ENCODE measurements at places on chromosomes 4 and X.

DNA sequence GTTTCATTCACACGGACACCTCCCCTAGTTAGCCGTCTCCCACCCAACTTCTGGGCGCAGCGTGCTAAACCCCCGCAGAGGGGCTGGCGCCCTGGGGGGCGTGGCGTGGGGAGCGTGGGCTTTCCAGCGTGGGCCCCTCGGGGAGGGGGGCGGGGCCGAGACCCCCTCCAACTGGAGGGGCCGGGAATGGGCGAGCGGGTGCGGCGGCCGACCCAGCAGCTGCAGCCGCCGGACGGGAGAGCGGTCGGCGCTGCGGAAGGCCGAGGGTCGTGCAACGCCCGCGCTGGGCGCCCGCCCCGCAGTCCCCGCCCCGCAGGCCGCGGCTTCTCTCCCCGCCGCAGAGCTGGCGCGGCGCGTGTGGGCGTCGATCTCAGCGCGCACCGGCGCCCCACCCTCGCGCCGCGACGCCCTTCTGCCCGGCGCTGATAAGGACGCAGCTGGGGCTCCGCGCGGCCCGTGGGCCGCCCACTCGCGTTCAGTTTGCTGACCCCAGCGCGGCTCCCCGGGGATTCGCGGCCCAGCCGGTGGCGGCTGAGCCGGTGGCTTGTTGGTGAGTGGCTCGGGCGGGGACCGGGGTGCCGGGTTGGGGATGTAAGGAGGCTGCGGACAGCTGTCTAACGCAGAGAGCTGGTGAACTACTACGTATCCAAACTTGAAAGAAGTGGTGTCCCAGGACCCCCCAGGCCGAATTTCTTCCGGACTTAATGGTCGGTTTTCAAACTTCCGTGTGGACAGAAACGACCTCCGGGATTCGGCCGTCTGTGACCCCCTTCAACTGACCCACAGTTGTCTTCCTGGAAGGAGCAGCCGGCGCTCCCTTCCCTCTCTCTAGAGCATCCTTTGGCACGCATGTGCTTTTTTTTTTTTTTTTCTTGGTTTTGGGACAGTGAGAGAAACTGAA is 1.5 kb downstream of the FHDC1 start:
- peak; percentile 26 for DNase-seq

- DNase-seq: no peak
These were observed 350.3 kb downstream of the PTTG2 start for GRCh38 chr4:38310446-38311043.

- no peak for DNase-seq
These were observed 244.3 kb downstream of the EVC2 start for GRCh38 chr4:5463936-5464650.

- no peak for DNase-seq
These were observed 62.4 kb upstream of the RAI2 start for GRCh38 chrX:17923546-17923945.

DNA sequence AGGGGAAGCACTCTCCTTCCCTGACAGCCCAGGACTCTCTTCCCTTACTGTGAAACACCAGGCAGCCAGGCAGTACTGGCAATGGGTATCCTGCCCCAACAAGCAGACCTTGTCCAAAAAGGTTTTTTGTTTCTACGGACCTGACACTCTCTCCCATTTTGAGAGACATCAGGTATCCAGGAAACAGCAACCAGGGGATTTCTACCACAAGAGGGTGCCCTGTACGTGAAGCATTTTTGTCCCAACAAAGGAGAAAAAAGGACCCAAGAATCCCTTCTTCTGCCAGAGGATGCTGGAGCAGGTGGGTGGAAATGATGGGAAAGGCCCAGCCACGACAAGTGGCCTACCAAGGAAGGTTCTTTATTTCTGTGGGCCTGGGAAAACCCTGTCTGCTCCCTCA is 65.7 kb upstream of the FGF13 start:
- no peak for DNase-seq

DNA sequence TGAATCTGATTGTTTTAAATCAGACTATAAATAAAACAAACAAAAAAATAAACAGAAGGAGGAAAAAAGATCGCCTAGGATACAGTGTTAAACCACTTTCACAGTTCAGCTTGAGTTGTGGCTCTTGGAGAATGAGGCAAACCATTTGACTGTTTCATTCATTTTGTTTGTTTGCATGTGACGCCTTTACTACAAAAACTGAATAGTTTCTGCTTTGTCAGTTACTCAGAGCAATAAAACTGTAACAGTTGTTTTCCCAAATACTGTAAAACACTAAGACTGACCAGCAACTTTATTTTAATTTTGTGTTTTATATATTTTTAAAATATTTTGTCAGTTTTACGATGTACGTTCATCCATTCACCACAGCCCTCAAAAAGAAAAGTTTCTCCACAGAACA is 214.5 kb downstream of the FBXW7 start:
- no peak for DNase-seq

DNA sequence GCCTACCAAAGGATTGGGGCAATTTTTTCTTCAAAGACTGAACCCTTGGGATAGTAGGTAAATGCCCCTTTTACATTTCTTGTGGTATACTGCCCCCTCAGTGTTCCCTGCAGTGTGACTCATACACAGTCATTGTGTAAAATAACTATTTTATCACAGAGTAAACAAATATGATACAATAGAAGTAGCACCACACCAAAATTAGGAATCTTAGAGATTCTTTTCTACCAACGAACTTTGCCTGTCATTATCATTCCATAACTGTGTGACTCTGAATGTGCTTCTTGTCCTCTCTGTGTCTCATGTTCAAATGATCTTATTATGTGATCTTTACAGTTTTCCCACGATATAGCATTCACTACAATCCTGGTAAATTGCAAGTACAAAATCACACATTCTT is 517.0 kb downstream of the ZIC3 start:
- no peak for DNase-seq

DNA sequence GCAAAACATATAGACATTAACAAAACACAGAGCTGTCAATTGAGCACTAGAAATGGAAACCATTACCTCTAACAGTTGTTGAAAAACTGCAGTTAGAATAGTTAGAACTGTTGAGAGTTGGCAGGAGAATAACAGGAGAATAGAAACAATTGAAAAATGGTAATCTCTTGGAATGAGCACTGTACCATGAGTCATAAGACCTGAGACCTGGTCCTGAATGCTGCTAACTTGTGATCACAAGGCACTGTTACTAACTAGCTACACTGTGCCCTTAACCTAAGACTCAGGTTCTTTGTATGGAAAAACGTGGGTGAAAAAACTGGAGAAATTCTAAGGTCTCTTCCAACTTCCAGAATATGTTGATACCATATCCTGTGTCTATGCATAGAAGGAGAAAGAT is 29.3 kb downstream of the FAM114A1 start:
- no peak for DNase-seq

GRCh38 chrX:74117962-74118902 is 185.7 kb upstream of the ZCCHC13 start:
- DNase-seq: no peak

- DNase-seq: peak; percentile 76
These were observed 14.2 kb downstream of the IQCM start for GRCh38 chr4:149801416-149801815.

GRCh38 chr4:159280442-159281172 is 177.7 kb downstream of the RAPGEF2 start:
- no peak for DNase-seq

- DNase-seq: no peak
These were observed 55.6 kb upstream of the SLC39A8 start for GRCh38 chr4:102400898-102401297.

DNA sequence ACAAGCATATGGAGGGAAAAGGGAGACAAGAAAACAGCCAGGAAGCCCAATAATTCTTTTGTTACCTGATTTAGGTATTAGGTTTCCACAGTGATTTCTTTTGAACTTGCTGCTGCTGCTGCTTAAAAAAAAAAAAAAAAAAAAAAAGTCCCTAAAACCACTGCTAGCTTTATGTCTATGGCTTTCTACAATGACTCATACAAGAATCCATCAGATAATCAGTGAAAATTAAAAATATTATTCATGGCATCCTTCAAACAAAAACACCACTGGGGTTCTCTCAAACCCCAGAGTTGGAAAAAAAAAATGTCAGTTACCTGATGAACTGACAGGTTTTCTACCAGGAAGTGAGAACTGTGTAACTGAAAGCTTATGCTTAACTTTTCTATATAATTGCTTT is 14.3 kb downstream of the EPHA5 start:
- DNase-seq: no peak

DNA sequence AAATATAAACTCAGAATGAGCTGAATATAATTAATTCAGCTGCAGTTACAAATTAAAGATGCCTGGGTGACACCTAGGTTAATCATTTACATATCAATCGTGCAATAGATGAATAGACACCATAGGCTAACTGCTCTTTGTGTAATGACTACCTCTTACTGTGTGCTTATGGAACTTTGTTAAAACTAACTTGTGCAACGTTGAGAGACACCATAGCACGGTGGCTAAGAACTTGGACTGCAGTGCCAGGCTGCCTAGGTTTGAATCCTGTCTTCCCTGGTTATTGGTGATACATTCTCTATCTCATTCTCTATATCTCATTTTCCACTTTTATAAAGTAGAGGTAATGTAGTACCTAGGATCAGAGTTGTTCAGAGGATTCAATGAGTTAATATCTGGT is 46.9 kb downstream of the SMAD1 start:
- no peak for DNase-seq

- DNase-seq: no peak
These were observed 41.9 kb upstream of the C1QTNF7 start for GRCh38 chr4:15385928-15386327.

DNA sequence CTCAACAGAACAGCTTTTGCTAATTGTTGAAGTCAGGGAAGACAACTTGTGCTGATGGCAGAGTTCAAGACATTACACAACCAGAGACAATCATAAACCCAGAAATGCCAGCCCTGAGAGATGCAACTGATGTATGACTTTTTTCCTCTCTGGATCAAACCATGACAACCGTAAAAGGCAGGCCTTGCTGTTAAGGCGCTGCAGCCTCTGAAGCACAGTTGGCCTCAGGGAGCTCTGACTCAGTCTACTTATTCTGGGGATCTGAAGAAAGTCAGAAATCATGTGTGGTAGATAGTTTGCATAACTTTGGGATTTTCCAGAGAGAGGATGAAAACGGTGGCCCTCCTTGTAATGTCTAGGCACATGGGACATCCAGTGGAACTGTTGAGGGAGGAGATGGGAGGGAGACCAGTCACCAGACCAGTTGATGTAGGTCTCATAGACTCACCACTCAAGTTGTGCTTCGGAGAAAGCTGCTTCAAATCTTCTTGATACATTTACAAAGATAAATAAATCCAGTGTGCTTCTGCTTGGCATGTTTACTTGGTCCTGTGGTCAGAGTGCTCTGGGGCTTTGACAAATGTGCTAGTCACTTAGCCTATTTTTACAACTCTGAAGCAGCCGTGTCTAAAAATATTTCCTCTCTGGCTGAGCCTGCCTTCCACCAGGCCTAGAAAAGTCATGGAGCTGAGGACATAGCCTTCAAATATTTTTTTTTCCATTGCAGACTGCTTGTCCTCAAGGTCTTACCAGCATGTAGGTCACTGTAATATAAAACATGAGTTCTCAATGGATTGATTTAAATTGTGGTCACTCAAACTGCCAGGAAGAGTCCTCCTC is 7.5 kb downstream of the HADH start:
- DNase-seq: peak; percentile 87

DNA sequence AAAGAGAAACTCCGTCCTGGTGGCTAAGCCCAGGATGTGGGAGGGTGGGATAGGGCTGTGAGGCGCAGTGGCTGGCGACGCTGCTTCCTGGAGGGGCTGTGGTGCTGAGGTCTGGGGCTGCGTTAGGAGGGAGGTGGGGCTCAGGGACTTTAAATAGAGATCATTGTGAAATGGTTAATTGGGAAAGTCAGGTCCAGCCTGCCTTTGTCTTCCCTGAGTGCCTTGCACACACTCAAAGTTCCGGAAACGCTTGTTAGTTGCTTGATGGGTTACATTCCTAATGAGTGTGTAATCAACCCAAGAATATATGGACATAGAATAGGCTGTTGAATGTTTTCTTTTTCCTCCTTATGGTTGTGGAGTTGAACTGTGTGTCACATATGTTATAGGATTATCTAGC is 55.7 kb upstream of the CLDN34 start:
- peak; percentile 40 for DNase-seq

GRCh38 chrX:12701628-12702027 is 89.6 kb upstream of the PRPS2 start:
- peak; percentile 54 for DNase-seq

DNA sequence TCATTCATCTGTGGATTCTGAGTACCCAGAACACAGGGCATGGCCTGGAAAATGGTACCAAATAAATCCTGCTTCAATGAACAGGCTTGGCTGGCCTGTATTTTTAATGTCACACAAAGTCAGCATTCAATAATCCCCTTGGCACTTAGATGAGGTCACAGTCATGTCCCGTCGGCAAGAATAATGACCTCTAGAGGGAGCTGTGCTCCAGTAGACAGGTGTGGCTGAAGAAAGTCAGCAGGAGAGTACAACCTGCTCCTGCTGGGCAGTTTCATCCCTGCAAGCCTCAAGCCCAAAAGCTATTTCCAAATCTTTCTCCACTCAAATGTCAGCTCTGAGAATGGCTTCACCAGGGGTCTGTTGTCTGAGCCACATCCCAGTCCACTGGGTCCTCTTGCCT is 404.0 kb upstream of the F9 start:
- no peak for DNase-seq

DNA sequence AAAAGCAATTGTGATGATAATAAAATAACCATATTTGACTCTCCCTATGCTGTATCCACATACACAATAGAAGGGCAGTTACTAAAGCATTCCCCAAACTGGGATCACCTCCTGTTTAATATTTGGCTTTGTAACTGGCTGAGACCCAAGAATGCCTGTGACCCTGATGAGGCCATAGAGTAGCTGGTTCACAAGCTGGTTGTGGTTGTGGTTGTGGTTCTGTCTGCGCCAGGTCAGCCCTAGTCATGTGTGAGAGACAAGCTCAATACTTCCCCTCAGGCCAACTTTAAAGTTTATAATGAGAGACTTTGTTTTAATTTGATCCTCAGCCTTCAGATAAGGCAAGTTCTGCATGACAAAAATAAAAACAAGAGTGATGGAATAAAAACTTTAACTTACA is 209.9 kb downstream of the PARM1 start:
- peak; percentile 6 for DNase-seq

GRCh38 chr4:125666635-125667034 is 351.9 kb downstream of the FAT4 start:
- no peak for DNase-seq

DNA sequence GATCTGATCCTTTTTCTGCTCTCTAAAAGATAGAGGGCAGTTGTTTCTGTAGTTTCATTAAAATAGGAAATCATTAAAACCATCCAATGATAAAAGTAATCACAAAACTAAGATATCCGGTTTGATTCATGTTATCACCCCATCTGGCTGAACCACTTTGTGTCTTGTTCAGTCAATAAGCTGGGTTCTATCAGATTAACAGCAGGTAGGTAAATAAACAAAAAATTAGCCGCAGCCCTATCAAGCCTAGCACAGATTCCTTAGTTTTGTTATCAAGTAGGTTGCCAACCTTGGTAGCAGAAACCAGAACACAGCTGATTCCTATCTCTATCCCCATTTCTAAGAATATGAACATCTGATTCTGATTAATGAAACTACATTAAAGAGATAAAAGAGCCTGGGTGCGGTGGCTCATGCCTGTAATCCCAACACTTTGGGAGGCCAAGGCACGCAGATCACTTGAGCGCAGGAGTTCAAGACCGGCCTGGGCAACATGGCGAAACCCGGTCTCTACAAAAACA is 118.6 kb upstream of the PLAC1 start:
- DNase-seq: no peak

- no peak for DNase-seq
These were observed 56.2 kb upstream of the GPRIN3 start for GRCh38 chr4:89363786-89364185.

GRCh38 chrX:67545036-67545821 is 1.4 kb downstream of the AR start:
- no peak for DNase-seq

GRCh38 chrX:3052860-3053259 is 11.6 kb downstream of the ARSF start:
- DNase-seq: peak; percentile 2

All from AG10803 (cell line).